Endodermal cell (in vitro differentiated cells): ENCODE measurements at places on chromosomes 7 and 10.

GRCh38 chr7:93298671-93299070, 66.5 kb downstream of the VPS50 start:
- DNase-seq, result no peak

DNA sequence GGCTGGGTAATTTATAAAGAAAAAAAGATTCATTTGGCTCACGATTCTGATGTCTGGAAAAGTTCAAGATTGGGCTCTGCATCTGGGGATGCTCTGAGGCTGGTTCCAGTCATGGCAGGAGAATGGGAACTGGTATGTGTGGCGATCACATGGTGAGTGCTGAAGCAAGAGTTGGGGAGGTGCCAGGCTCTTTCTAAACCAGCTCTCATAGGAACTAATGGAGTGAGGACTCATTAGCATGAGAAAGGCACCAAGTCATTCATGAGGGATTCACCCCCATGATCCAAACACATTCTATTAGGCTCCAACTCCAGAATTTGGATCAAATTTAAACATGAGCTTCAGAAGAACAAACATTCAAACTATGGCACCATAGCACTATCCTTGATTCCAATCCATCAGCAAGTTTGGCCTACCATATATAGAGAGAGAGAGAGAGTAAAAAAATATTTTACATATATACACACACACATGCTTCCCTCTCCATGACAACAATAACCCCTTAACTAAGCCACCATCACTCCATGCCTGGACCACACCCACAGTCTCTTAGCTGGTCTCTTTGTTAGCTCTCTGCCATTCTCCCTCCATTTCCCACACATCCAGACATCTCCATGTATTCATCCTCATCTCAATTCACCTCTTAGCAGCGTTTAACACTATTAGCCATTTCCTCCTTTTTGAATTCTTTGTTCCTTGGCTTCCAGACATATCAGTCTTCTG, 57.9 kb downstream of the NPY start:
- DNase-seq, result no peak

DNA sequence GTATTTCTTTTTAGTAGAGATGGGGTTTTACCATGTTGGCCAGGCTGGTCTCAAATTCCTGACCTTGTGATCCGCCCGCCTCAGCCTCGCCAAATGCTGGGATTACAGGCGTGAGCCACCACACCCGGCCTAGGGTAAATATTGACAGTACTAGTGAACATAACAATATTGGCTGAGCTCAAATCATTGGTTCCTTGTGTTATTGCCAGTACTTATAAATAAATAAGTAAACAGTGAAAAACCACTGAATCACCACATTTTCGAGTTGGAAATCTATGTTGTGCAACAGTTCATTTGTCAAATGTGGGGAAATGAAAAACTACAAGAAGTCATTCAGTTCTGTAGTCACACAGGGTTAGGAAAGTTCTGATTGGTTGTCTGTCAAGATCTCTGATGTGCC, 15.8 kb downstream of the RPP30 start:
- no peak for DNase-seq

- DNase-seq, result no peak
These were observed 2.5 kb downstream of the KIAA1549 start for GRCh38 chr7:138978541-138979184.

DNA sequence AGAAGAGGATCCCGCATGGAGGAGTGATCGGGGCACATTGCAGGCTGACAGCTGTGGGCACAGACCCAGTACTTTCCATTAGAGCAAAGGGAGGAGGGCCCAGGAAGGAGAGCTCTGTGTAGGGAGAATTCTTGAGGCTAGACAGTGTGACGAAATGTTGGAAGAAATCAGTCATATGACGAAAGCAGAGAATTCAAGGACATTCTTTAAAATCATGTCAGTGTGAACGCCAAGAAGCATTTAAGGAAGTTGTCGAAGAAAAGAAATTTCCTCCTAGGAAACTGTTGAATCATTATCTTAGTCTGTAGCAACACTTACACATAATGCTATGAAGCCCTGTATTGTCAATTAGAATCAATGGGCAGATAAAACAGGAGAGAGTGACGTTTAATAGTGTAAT, 191.3 kb upstream of the ADARB2 start:
- DNase-seq, result no peak

- DNase-seq, result peak; percentile 79
These were observed 7.3 kb downstream of the MAFK start for GRCh38 chr7:1537535-1538412.

DNA sequence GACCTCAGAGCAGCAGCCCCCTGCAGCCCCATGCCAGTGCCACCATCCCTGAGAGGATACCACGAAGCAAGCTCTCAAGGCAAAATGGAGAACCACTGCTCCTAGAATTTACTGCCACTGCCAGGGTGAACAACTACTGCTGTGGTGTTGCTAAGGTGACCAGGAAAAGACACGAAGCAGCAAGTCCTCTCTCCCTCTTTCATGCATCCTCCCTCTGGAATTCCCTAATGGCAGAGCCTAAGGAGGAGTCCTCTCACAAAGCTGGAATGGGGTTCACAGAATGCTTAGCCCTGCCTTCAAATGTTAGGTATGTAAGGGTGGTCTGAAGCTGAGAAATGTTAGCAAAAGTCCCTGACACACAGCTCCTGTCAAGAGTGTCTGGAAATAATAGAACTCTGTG, 35.8 kb upstream of the NPSR1 start:
- DNase-seq, result peak; percentile 48

GRCh38 chr7:19410106-19410505, 264.9 kb upstream of the FERD3L start:
- DNase-seq, result no peak

GRCh38 chr7:82163586-82163985, 280.0 kb downstream of the CACNA2D1 start:
- no peak for DNase-seq

GRCh38 chr10:110304394-110304779, 333 bp downstream of the SMNDC1 start:
- DNase-seq, result no peak

DNA sequence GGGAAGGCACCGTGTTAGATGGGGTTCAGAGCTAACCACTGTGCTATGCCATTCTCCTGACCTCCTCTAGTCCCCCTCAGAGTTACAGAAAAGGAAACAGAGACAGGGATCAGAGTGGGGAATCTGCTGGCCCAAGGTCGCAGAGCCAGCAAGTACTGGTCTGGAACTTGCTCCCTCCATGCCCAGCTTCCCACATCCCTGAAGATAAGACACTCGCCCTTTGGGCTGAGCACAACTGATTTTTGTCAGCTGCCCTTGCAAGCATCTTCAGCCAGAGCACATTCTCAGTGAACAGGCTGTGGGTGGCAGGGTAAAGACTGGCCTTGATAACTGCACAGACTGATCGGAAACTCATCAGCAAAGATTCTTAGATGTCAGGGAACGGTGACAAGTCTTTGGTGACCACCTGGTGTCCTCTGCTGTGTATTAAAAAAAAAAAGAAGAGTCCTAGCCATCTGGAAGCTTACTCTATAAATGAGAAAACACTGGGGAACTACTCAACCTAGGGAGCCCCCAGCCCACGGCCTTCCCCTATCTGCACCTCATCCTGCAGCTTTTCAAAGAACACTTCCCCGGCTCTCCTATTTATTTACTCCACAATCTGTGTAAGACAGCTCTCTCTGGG, 1.3 kb upstream of the SORBS1 start:
- no peak for DNase-seq

GRCh38 chr10:43904844-43905243, 256.2 kb upstream of the ZNF32 start:
- no peak for DNase-seq

- no peak for DNase-seq
These were observed 28.8 kb upstream of the PRTFDC1 start for GRCh38 chr10:24981161-24981710.

DNA sequence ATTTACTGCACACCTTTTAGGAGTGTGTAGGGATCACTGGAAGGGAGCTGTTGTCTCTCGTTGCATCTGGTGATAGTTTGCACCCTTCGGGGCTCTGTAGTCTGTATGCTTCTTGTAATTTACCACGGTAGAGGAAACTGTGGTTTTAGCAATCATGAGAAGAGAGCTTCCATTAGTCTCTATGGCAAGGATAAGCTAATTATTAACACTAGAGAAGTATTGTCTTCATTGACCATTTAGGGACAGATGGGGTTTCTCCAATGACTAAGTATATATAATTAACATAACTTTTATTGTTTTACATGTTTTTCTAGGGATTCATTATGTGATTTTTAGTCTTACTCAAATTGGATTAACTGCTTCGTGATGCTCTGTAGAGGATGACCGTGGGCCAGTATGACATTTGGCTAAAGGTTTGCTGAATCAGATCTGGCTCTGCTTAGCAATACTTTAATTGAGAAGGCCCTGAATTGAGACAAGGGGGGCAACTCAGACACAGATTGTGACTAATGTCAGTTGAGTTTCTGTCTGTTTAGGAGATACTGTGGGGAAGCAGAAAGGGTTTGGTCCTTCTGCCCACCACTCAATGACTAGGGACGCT, 8.7 kb downstream of the SLC18A2 start:
- DNase-seq, result no peak

DNA sequence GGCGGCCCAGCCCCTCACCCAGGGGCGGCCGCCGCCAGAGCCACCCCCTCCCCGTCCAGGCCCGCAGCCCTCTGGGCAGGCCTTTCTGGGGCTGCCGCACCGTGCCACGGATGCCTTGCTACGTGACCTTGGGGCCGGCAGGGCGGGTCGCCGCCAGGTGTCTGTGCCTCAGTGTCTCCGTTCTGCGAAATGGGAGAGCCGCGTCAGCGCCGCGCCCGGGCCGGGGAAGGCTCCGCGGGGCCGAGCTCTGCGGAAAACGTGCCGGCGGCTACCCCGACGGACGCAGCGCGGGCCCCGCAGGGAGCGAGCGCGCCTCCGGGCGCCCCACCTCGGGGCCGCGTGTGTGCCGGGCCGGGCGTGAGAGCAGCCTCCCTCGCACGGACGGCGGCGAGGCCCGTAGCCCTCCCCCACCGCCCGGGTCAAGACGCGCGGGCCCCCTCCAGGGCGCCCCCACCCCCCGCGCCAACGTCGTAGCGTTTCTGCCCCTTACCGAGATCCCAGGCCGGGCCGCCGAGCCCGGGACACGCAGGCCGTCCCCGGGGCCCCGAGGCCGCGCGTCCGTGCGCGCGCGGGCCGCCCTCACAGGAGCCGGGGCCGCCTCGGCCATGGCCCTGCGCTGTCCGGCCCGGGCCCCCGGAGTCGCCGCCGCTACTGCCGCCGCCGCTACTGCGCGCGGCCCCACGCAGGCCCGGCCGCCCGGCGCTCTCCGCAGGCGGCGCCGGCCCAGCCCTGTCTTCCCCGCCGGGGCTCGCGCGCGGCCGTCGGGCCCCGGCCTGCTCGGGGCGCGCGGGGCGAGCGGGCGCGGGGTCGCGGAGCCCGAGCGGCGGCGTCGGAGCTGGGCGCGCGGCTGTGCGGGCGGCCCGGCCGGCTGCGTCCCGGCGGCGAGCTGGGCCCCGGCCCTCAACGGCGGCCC, 1.1 kb downstream of the ZNF777 start:
- DNase-seq, result peak; percentile 71

- peak; percentile 10 for DNase-seq
These were observed 47.2 kb downstream of the XPNPEP1 start for GRCh38 chr10:109875828-109876821.

GRCh38 chr7:38368191-38368605, 94.8 kb upstream of the TARP start:
- peak; percentile 97 for DNase-seq

DNA sequence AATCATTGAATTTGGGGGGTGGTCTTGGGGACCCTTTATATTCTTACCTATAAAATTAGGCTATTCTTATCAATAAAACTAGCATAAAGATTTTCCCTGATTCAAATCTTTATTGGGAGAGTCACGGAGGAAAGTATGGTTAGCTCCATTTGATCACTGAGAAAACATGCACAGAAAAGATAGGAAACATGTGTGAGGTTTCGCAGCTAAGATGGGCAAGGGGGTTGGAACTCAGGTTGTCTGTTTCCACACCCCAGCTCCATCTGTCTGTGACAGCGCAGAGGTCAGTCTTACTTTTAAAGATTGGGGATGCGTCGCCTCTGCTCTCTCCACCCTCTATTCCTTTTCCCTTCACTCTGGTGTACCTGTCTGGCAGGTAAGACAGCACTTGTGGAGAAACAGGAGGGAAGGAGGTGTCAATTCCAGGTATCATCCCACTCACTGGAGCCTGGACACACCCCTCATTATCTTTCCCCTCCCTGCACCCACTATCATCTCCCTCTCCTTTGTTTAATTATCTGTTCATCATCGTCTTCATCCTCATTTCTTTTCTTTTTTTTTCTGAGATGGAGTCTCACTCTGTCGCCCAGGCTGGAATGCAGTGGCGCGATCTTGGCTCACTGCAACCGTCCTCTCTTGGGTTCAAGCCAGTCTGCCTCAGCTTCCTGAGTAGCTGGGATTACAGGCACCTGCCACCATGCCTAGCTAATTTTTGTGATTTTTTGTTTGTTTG, 2.4 kb upstream of the DENND10 start:
- DNase-seq, result no peak

DNA sequence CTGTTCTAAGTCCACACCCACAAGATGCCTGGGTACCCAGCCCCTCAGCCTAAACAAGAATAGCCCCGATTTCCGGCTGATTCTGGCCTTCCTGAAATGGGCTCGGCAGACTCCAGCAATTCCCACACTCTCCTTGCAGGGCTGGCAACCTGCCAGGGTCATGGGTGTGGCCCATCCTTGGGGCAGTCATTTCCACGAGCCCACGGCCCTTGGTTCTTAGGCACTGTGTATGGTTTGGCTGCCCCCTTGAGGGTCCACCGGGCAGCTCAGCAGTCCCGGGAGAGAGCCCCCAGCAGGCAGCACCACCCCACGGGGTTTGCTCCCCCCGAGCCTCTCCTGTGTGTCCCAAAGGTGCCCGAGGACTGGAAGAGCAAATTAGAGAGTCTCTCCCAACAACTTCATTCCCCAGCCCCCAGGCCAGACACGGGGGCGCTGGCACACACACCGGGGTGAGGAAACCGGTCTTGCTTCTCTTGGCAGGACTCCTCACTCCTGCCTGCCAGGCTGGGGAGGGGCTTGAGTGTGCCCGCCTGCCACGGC, 142.2 kb downstream of the EMX2 start:
- peak; percentile 60 for DNase-seq

DNA sequence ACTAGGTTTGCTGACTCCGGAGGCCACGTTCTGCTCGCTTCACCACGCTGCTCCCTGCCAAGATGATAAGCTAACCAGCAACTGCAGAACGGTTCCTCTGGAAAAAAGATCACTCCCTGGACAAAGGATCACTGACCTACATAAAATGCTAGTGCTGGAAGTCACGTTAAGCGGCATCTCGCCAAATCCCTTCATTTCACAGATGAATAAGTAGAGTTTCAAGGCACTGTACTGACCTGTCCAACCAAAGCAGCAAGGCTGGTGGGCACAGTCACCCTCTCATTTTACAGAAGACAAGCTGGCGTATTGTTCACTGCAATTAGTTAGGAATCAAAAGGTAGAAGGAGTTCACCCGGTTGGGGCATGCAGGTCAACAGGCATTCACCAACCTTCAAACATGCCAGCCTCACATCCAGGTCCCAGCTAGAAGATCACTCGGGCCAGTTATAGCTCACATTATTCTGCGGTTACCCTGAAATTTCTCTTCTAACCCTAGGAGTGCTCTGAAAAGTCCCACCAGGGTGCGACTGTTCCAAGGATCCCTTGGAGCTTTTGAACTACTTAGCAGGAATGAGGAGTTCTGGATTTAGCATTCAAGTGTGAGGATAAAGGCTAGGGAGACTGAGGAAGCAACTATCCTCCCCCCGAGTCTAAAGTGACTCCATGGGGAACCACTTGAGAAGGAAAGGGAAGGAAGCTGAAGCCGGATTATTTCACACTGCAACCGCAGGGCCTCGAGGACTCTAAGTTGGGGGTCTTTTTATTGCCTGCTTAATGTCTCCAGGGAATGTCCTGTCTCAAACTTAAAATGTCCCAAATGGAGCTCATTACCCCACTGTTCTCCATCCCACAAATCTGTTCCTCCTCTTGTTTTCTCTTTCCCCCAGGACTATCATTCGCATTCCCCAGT, 32.8 kb downstream of the HIPK2 start:
- no peak for DNase-seq
